Neural crest cell (in vitro differentiated cells): ENCODE measurements at places on chromosomes 16 and 17. TPM values are rescaled to one million over a fixed set of nuclear protein-coding genes. Genes with fewer than 3 reads are reported as not detected.

- no peak overlapping the region for H3K27ac ChIP-seq
- no peaks in the 10 kb centered on the region for H3K36me3 ChIP-seq
- no peak for DNase-seq
- H3K4me3 ChIP-seq, result no peak overlapping the region
Measured at GRCh38 chr17:78735832-78736525, 46.1 kb downstream of the CYTH1 start.

DNA sequence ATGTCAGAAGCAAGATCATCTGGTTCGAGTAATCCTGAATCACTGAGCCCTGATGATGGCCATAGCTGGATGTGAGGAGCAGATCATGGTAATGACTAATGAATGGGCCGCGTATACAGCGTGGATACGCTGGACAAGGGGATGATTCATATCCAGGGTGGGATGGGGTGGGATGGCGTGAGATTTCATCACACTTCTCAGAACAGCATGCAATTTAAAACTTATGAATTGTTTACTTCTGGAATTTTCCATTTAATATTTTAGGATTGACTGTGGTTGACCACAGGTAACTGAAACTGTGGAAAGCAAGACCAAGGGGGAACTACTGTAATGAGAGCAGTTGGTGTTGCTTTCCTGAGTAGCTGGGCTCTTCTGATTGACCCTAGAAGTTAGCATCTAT is 225.5 kb downstream of the STX8 start:
- peak overlapping the region; percentile 12 for H3K27ac ChIP-seq
- H3K36me3 ChIP-seq, result peaks cover 3% of the 10 kb centered on the region
- no peaks in the 10 kb centered on the region for H3K4me1 ChIP-seq

GRCh38 chr17:69268543-69269014 is 40.0 kb upstream of the ABCA10 start:
- DNase-seq, result no peak
- peaks cover 5% of the 10 kb centered on the region for H3K4me1 ChIP-seq
- no peaks in the 10 kb centered on the region for H3K27me3 ChIP-seq
- H3K27ac ChIP-seq, result no peak overlapping the region

DNA sequence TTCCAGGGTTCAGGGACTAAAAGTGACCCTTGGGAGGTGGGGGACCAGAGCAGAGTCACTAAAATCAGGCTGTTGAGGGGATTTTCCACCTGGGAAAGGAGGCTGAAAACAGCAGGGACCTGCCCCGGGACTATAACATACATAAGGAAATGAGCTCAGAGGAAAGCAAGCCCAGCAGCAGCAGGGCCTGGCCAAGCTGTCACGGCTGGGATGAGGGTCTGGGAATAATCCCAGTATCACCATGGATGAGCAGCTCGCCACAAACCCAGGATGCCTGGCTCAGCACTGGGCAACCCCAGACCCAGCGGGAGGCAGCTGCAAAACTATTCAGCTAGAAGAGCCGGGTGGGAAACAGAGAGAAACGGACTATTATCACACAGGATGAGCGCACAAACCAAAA is 72.4 kb downstream of the RPH3AL start:
- no peaks in the 10 kb centered on the region for H3K36me3 ChIP-seq
- no peak for DNase-seq
- no peak overlapping the region for H3K4me3 ChIP-seq

- H3K27ac ChIP-seq, result no peak overlapping the region
- H3K4me1 ChIP-seq, result peaks cover 7% of the 10 kb centered on the region
- H3K36me3 ChIP-seq, result no peaks in the 10 kb centered on the region
Measured at GRCh38 chr17:31580706-31581490, 189.4 kb downstream of the RAB11FIP4 start.

- DNase-seq, result no peak
- no peaks in the 10 kb centered on the region for H3K27me3 ChIP-seq
- no peak overlapping the region for H3K27ac ChIP-seq
- peaks cover 7% of the 10 kb centered on the region for H3K4me1 ChIP-seq
- H3K36me3 ChIP-seq, result peaks cover 6% of the 10 kb centered on the region
Measured at GRCh38 chr16:84054271-84054670, 11.7 kb upstream of the SLC38A8 start.

DNA sequence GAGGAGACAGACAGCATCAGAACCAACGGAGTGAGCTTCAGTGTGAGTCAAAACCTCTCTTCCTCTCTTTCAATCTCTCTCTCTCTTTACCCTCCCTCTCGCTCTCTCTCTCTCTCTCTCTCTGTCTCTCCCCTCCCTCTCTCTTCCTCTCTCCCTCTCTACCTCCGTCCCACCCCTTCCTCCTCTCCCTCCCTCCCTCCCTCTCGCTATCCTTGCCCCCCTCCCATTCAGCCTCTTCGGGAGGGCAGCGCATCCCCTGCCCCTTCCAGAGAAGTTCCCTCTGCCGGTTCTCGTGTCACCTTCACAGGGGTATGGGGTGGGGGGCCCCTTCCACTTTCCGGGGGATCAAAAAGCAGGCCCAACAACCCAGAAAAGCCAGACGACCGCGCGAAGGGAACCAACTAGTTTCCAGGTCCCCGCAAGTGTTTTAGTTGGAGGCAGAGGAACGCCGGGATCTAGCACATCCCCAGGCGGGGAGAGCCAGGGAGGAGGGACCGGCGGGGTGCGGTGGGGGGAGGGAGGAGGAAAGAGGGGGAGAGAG is 28.9 kb upstream of the RBFOX1 start:
- peaks cover 17% of the 10 kb centered on the region for H3K4me1 ChIP-seq
- no peak overlapping the region for H3K27ac ChIP-seq
- no peaks in the 10 kb centered on the region for H3K36me3 ChIP-seq
- no peak for DNase-seq
- H3K27me3 ChIP-seq, result peaks cover 91% of the 10 kb centered on the region

DNA sequence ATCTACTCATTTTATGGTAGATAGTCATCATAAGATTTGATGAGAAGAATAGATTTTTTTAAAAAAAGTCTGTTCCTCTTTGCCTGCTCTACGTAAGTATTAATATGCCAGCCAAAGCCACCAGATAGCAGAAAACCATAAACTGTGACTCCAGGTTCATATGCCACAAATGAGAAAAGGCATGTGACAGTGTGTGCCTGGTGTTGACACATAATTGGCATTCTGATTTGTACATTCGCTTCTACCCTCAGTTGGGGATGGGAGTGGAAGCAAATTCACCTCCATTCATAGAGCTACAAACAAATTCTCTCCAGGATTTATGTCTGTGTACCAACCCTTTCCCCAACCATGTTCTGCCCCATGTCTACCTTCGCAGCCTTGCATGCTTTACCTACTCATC is 391.6 kb downstream of the PMP22 start:
- no peaks in the 10 kb centered on the region for H3K27me3 ChIP-seq
- H3K4me1 ChIP-seq, result peaks cover 4% of the 10 kb centered on the region

The METTL26 gene
- total RNA-seq, result 73.4 and 75.3 TPM in 2 replicates

- no peak for DNase-seq
- H3K27me3 ChIP-seq, result no peaks in the 10 kb centered on the region
- no peak overlapping the region for H3K27ac ChIP-seq
- H3K36me3 ChIP-seq, result no peaks in the 10 kb centered on the region
- no peak overlapping the region for H3K4me3 ChIP-seq
Measured at GRCh38 chr17:6489016-6489550, 44.8 kb downstream of the PIMREG start.

The MPV17L gene
- total RNA-seq, result 4.9 and 5.9 TPM in 2 replicates

GRCh38 chr17:76558198-76559095 is 18.6 kb downstream of the PRCD start:
- peak overlapping the region; percentile 100 for H3K27ac ChIP-seq
- H3K36me3 ChIP-seq, result peaks cover 12% of the 10 kb centered on the region
- no peak for DNase-seq
- H3K27me3 ChIP-seq, result no peaks in the 10 kb centered on the region
- peaks cover 75% of the 10 kb centered on the region for H3K4me1 ChIP-seq
